ENCODE measurements at places on chromosomes 13 and 19.
A peak's percentile ranks its signal among the peaks of the same experiment; 100 is the strongest.

DNA sequence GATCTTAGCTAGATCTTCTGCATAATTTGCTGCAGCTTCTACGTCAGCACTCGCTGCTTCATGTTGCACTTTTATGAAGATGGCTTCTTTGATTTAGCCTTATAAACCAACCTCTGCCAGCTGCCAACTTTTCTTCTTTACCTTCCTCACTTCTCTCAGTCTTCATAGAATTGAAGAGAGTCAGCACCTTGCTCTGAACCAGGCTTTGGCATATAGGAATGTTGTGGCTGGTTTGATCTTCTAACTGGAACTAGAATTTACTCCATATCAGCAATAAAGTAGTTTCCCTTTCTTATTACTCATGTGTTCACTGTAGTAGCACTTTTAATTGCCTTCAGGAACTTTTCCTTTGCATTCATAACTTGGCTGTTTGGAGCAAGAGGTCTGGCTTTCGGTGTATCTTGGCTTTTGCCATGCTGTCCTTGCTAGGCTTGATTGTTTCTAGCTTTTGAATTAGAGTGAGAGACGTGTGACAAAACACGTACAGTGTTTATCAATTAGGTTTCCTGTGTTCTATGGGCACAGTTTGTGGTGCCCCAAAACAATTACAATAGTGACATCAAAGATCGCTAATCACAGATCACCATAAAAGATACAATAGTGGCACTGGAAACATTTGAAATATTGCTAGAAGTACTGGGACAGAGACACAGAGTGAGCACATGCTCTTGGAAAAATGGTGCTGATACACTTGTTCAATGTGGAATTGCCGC lies 50.7 kb downstream of the NDFIP2 start:
- no peak for DNase-seq

GRCh38 chr13:38308736-38309135 lies 40.9 kb upstream of the UFM1 start:
- peak; percentile 63 for DNase-seq

DNA sequence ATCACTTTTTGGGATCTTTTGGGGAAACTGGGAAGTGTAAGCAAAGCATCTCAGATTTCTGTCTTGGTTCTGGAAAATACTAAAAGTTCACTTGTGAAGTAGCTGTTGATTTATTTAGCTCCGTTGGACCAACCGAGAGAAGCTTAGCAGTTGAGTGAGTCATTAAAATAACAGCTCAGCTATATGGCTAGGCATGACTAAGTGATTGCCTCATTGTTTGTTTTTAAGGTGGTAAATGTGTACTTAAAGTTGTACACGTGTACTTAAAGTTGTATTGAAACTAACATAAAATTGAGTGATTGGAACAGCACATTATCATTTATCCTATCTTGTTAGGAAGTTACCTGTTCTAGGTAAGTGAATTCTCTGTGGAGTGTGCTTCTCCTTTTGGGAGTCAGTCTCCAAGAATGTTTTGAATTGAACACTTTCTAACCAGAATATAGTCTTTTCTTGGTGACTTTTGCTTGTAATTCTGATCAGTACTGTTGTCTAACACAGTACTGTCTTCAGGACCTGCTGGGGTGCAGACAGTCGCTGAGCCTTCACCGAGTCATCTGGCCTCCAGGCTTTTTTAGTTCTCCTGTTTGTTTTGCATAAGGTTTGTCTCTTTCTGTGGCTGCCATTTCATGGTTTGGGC lies 2.9 kb upstream of the DCUN1D2 start:
- DNase-seq = peak; percentile 88

DNA sequence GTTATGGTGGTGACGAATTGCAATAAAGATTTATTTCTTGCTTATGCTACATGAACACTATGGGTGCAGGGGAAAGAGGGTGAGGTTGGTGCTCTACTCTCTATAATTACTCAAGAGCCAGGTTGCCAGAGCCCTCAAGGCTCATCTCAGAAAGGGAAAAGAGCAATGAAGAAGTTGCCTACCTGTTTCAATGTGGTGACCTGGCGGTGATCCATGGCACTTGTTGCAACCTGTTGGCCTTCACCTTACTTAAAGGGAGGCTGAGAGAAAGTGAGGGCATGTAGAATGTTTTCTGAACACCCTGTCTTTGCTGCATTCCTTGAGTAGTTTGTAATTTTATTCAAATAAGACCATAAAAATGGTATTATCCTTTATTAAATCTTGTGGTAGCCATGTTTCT lies 394.4 kb downstream of the GPC6 start:
- no peak for DNase-seq

DNA sequence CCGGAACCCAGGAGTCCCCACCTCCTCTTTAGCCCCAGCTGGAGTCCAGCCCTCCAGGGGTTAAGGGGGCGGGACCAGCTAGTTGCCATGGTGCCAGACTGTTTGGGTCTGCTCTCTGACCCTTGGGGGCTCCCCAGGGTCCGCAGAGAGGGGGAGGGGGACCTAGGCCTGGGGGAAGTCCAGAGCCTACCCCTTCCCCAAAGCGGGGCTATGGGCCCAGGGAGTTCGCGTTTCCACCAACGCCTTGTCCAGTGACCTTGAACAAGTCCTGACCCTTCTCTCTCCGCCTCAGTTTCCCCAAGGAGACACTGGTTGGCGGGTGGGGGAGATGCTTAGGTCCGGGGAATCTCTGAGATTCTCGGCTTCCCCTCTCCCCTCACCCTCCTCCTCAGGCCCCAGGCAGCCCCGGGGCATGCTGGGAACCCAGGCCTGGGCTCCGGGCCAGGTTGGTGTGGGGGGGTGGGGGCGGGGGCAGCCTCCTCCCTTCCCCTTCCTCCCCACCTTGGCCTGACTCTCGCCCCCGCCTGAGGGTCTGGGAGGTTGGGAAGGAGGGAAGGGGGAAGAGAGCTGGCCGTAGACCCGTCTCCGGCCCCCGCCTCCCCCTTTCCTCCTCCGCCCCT lies 2.6 kb upstream of the SPACA6 start:
- peak; percentile 65 for DNase-seq

DNA sequence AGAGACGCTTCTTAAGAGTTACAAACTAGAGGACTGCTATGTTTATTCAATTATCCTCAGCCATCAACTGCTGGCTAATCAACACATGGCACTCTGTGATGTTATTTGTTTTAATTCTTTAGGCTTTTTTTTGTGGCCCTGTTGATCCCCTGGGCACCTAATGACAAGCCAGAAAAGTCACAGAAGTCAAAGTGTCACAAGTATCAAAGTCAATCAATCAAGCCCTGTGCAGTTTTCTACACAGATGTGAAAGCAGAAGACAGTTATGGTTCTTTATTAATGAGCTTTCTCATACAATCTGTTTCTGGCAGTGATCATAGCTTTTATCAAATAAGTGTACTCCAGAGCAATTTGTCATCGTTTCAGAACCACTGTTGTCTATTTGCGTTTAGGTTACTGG lies 34.3 kb downstream of the MYO16 start:
- DNase-seq = no peak

DNA sequence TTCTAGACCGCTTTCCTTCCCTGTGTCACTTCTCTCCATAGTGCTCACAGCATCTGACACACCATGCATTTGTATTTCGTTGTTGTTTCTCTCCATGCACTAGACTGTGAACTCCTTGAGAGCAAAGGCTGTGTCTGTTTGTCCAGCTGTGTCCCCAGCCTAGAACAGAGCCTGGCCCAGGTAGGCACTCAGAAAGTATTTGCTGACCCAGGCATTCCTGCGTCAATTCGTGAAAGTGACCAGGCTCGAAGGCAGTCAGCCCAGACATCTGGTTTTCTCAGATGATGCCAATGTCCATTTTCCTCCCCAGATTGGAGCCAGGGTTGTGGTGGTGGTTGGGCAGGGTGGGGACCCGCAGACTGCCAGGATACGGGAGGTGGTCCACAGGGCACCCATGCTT lies 164.8 kb downstream of the ZNF536 start:
- no peak for DNase-seq

GRCh38 chr19:34418300-34418699 lies 9.9 kb upstream of the UBA2 start:
- DNase-seq = no peak

GRCh38 chr19:35354898-35355297 lies 3.4 kb upstream of the FFAR3 start:
- DNase-seq = no peak

DNA sequence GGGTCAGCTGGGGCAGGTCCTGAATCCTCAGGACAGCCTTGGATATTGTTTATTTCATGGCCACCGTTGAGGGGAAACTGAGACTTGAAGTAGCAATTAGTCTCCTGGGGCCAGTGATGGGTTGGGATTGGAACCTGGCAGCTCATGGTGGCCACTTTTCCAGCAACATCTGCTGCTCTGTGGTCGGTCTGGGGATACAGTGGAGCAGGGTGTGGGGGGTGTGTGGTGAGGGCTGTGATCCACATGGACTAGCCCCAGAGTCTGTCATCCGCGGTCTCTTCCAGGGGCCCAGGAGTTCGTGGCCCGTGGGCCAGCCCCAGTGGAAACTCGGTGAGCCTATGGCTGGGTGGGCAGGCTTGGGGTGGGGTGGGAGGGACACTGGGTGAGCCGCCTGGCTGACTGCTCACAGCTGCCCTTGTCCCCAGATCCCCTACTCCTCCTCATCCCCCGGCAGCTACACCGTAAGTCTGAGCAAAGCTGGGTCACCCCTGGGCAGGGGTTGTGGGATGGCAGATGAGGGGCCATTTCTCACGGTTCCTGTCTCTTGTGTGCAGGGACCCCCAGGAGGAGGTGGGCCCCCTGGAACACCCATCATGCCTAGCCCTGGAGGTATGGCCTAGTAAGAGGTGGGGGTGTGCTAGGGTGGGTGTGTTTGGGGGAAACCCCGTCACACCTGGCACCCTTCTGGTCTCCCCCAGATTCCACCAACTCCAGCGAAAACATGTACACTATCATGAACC lies 5.5 kb downstream of the ISYNA1 start:
- DNase-seq = no peak

DNA sequence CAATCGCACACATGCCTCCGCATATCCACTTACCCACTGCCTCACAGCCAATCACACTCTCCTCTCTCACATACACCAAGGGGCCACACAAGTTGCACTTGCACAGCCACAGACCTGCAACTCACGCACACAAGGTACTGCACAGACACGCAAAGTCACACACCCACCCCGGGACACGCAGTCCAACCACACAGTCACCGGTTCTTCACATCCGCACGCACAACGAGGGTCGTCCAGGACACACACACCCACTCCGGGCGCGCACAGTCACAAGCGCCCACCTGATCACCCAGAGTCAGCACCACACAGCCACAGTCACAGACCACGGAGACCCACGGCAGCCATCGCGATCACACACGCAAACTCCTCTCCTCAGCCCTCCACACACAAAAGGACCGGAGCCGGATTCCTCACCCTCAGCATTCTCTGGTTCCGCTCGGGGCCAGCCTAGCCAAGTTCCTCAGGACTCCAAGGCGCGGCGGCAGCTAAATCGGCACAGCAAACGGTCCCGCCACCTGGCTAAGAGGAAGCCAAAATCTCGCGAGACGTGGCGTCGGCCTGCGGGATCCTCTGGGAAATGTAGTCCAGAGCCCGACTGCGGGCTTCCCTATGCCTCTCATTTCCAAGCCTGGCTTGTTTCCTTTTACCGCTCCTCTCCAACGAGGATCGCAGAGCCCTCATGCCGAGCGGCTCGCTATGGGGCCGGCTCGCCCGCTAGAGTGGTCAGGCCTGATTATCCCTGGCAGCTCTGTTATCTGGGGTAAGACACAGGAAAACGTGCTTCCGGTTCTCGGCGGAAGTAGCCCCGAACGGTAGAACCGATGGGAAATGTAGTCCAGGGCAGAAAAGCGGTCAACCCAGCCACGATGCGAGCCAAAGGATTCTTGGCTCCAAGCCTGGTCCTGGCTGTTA lies at the start of gene ZNF850:
Gene ZNF850 (minus strand): TSS at position 497 of the 912 bp plus-strand sequence. CDS start 10,201 bp downstream, outside the sequence.
- peak; percentile 92 for DNase-seq

DNA sequence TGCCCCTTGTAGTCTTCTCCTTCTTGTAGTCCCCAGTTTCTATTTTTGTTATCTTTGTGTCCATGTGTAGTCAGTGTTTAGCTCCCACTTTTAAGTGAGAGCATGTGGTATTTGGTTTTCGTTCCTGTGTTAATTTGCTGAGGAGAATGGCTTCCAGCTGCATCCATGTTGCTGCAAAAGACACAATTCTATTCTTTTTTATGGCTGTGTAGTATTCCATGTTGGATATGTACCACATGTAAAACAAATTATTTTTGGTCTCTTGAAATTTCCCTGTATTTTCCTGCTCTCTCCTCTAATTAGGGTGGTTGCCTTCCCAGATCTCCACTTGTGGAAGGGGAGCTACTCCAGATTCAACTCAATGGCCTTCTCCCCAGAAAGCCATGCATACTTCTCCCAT lies 813.8 kb downstream of the UQCRFS1 start:
- no peak for DNase-seq

DNA sequence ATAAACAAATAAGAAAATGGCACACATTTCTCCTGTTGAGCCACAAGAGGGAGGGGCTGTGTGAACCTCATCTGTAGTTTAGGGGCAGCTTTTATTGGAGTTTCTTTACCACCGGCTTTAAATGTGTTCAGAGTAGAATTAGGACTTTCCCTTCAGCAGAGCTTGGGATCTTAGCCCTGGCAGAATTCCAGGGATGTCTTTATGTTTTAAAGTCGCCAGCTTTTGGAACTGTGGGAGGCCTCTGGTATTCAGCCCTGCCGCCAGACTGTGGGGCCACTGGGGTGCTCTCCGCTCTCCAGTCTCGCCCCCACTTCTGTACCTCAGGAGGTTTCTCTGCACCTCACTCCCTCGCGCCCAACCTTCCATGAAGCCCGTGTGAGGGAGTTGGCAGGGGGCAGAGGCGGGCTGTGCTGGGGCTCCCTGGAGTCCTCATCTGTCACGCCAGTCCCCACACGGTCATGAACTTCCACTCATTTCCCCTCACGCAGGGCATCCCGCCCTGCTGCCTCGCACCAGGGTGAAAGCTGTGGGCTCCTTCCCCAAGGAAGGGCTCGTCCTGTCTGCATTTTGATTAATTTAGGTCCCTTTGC lies 31.5 kb downstream of the CCDC8 start:
- DNase-seq = no peak

GRCh38 chr13:48222358-48223301 lies 10.4 kb upstream of the ITM2B start:
- DNase-seq = peak; percentile 35

- DNase-seq = no peak
Measured at GRCh38 chr19:1511318-1512317, 1.2 kb downstream of the ADAMTSL5 start.

DNA sequence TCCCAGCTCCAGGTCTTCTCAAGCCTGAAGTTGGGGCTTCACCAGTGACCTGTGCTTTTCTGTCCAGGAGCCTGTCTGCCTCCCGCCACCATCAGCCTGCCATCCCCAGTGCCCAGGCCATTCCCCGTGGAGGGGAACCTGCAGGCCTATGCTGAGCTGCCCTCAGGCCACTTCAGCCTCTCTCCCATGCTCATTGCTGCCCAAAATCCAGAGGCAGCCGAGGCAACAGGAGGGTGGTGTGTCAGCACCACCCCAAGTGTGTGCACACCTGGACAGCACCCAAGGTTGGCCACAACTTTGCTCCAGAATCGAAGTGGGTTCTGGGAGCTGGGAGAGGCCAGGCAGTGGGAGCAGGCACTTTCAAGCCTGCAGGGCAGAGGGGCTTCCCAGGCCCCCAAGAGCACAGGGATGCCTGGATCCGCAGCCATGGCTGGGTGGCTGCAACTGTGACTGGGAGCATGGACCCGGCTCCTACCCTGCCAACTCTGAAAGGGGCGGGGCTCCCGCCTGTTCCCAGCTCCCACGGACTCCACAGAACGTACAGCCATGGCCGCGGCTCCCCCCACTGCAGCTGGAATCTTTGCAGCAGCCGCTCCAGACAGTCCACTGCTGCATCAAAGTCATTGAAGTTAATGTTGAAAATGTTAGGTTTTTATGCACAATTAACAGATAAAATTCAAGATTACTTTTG lies 1747.0 kb downstream of the OLFM4 start:
- no peak for DNase-seq

- no peak for DNase-seq
Measured at GRCh38 chr13:33272531-33273124, 12.9 kb downstream of the STARD13 start.

GRCh38 chr19:49924004-49924880 lies 4.8 kb upstream of the ATF5 start:
- no peak for DNase-seq

Measured in foreskin fibroblast (primary cell).